Endothelial cell of umbilical vein (primary cell): ENCODE measurements at places on chromosomes 11 and 22. TPM values are rescaled to one million over a fixed set of nuclear protein-coding genes. Genes with fewer than 3 reads are reported as not detected.
A peak's percentile ranks its signal among the peaks of the same experiment; 100 is the strongest.

DNA sequence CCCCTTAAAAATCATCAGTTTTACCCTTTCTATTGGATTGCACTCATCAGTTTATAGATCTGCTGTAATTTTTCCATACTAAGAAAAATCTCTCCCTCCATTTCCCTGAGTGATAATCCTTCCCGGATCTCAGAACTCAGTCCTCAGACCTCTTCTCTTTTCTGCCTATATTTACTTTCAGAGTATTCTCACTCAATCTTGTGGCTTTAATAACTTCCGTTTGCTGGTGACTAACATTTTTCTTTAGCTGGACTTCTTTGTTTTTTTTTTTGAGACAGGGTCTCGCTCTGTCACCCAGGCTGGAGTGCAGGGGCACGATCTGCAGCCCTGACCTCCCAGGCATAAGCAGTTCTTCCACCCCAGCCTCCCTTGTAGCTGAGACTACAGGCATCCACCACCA is 10.4 kb downstream of the ATXN10 start:
- no peak for DNase-seq

BLID gene
- total RNA-seq: 2.4 and 3.5 TPM in 2 replicates

- peak; percentile 73 for DNase-seq
Observed at GRCh38 chr11:65899356-65900124, 648 bp downstream of the FOSL1 start.

RTN4RL2 gene
- total RNA-seq: 0.83 and 1.3 TPM in 2 replicates

FAM118A gene
- total RNA-seq: 20.2 and 44.2 TPM in 2 replicates

DNA sequence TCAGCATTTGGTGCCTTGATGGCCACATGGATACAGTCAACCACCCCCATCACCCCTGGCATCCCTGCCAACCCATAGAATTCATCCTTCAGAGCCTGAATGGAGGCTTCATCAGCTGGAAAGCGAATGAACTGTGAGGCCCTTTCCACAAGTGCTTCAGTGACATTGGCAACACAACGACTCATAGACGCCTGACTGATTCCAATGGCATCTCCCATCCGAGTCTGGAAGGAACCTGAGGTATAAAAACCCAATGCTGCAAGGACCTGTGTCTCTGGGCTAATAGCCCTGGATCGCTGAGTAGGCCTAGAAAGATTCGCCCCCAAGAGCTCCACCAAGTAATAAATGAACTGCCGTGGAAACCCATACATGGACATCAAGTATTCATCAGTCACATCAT is 1.3 kb downstream of the HARBI1 start:
- DNase-seq: no peak

RNF121 gene
- total RNA-seq: 61.4 and 61.7 TPM in 2 replicates

DNA sequence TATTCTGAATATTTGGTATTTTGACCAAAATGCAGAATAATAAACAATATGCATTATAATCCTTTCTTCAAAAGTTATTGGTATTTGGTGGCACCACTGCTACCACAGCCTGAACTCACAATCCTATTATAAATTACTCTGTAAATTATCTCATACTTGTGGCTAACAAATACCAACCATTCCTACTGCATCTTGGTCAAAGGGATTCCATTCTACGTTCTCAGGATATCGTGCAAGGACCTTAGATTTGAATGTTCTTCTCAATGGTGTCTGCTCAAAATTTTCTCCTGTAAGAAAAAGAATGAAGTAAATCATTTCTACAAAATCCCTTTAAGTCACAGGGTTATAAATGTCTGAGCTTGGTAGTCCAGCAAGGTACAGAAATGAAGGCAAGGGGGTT is 58.7 kb downstream of the DENND5A start:
- DNase-seq: no peak

DNA sequence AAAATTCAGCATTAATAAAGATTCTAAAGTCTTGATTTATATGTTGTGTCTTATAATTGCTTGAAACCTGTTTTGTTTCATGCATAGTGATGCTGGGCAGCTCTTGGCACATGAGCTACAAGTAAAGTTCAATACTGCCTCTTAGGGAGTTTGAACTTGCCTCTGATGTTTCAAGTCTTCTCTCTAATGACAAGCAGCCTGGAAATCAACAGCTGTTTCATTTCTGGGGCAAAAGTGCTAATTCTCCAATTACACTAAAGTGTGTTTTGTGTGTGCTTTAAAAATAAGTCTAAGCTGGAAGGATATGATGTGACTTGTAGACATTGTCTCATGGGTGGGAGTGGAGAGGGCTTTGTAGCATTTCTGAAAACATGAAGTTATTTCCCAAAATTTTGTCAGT is 23.7 kb upstream of the SESN3 start:
- DNase-seq: no peak

NELL1 gene
- total RNA-seq: not detected in 2 replicates

FDX1 gene
- 9.9 and 11.0 TPM in 2 replicates for total RNA-seq

DNA sequence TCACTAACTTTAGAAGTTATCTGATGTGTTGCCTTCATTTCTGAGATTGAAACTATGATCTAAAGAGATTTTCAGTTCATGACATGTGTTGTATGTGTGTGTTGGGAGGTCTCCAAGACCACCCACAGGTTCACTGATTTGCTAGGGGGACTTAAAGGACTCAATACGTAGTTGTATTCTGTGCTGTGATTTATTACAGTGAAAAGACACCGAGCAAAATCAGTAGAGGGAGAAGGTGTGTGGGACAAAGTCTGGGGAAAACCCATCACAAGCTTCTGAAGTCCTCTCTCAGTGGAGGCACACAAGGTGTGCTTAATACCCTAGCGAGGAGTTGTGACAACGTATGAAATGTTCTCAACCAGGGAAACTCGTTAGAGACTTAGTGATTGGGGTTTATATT is 35.6 kb downstream of the RNF169 start:
- no peak for DNase-seq

TMEM86A gene
- 2.5 and 2.6 TPM in 2 replicates for total RNA-seq

- DNase-seq: no peak
Observed at GRCh38 chr11:108538022-108538424, 39.8 kb upstream of the POGLUT3 start.

- peak; percentile 37 for DNase-seq
Observed at GRCh38 chr11:4626207-4627099, 10.8 kb upstream of the OR51D1 start.

- DNase-seq: peak; percentile 21
Observed at GRCh38 chr11:3723014-3723708, 52.0 kb upstream of the CHRNA10 start.

GRM5 gene
- 0.11 and 0.28 TPM in 2 replicates for total RNA-seq

- DNase-seq: peak; percentile 50
Observed at GRCh38 chr22:41092847-41093411, 537 bp downstream of the EP300 start.

DNA sequence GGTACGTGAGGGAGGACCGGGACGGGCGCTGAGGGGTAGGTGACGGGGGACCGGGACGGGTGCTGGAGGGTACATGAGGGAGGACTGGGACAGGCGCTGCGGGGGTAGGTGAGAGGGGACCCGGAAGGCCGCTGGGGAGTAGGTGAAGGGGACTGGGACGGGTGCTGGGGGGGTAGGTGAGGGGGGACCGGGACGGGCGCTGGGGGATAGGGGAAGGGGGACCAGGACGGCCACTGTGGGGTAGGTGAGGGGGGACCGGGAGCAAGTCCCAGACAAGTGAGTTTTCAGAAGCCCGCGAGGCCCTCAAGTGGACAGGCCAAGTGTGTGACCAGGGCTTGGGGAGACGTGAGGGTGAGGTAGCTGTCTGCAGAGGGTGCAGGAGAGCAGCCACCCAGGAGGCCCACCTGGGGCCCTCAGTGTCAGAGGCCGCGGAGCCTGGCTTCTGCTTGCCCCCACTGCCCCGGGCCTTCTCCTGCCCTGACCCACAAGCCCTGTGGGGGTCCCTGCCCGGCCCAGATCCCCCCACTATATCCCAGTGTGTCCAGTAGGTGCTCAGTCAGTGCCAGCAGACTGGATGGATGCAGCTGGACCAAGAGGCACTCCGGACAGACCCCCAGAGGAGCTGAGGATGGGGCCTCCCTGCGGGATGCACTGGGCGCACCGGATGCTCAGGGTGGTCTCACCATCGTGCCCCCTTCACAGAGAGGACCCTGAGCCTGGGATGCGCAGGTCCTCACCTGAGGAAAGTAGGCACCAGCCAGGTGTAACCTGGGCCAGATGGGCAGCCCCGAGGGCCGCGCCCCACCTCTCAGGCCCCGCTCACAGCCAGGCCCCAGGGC is 44.2 kb upstream of the TH start:
- no peak for DNase-seq

- DNase-seq: no peak
Observed at GRCh38 chr11:67410984-67411784, 4.3 kb upstream of the CARNS1 start.

PLEKHB1 gene
- total RNA-seq: 0.75 TPM in 1 of 2 replicates, not detected in the other

- no peak for DNase-seq
Observed at GRCh38 chr11:99676292-99676691, 655.5 kb downstream of the CNTN5 start.

- DNase-seq: peak; percentile 95
Observed at GRCh38 chr11:62560566-62561103, 13.1 kb downstream of the EEF1G start.

DNA sequence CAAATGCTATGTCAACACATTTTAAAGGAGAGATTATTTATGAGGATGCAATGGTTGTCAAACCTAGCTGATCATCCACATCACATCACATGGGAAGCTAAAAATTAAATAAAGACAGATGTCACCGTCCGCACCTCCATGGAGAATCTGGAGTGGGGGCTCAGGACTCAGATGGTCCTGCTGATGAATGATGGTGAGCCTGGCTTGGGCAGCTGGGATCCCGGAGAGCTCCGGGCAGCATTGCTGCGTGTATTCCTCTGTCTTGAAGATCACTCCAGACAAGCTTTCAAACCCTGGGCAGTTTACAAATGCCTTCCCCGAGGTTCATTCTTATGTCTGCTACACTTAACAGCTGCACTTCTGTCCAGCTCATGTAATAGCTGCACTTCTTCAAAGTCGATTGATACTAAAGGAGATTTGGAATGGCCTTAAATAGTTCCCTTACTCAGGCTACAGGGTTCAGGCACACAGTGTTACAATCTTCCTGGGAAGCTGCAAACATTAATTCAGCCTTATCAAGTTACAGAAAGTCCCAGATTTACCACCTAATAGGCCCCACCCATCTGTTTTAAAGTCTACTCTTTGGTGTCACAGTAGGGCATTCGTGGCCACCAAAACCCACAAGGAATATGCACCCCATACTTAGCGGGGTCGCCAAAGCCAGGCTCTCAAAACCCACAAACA is 34.7 kb upstream of the CSNK2A3 start:
- no peak for DNase-seq

DNA sequence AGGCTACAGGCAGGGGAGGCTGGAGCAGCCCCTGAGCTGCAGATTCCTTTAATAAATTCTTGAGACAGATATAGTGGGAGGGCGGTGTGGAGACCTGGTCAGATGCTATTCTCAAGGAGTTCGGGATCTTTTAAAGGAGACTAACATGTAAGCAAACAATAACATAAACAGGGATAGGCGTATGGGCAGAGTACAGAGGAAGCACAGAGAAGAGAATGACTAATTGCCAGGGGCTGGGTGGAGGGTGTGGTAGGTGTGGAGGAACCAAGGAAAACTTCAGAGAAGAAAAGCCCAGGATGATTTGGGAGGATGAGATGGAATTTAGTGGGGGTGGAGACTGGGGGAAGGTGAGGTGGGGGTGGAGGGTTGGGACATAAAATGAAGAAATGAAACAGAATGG is 9.7 kb upstream of the HEPHL1 start:
- DNase-seq: no peak
